RWPE2 (cell line): ENCODE measurements at places on chromosomes 6 and 20.

DNA sequence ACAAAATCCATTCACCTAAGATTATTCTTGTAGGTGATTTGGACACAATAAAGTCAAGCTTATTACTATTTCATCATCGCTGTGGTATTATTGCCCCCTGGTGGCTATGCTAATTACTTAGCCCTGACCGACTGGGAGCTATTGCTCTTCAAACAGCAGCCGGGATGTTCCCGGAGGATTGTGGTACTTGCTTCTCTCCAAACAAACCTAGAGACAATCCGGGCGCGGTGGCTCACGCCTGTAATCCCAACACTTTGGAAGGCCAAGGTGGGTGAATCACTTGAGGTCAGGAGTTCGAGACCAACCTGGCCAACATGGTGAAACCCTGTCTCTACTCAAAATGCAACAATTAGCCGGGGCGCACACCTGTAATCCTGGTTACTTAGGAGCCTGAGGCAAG lies 15.4 kb upstream of the STMND1 start:
- DNase-seq, result peak; percentile 63

DNA sequence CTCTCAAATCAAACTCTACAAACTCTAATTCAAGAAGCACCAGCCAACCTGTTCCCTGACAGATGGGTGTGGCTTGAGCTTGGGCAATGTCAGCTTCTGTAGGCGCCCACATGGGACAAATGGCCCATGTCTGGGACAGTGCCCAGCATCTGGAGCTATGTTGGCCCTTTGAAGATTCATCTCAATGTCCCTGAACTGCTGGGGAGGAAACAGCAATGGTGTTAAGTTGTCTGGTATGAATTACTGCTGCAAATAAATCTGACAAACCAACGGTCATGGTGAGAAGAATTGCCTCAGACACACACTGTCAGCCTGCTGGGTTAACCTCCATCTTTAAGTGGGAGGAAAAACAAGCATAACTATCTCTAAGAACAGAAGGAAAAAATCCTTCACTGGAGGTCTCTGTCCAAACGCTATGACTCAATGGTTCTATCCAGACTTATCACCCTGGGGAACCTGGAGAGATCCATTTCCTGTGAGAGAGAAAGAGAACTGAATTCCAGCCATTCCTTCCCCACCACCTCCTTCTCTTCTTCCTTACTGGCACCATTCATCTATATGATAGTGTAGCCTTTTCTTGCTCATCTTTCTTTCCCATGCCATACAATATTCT lies 274.9 kb downstream of the CDH26 start:
- no peak for DNase-seq

DNA sequence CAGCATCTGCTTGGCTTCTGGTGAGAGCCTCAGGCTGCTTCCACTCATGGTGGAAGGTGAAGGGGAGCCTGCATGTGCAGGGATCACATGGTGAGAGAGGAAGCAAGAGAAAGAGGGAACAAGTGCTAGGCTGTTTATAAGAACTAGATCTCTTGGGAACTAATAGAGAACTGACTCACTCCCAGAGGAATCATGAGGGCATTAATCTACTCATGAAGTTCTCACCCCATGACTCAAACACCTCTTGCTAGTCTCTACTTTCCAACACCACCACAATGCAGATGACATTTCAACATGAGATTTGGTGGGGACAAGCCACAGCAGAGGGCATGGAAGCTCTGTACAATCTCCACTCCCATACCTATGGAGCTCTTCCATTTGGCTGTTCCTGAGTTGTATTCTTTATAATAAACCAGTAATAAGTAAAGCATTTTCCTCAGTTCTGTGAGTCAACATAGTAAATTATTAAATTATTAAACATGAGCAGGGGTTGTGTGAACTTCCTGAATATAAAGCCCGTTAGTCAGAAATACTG lies 524.1 kb upstream of the NRSN1 start:
- DNase-seq, result no peak

DNA sequence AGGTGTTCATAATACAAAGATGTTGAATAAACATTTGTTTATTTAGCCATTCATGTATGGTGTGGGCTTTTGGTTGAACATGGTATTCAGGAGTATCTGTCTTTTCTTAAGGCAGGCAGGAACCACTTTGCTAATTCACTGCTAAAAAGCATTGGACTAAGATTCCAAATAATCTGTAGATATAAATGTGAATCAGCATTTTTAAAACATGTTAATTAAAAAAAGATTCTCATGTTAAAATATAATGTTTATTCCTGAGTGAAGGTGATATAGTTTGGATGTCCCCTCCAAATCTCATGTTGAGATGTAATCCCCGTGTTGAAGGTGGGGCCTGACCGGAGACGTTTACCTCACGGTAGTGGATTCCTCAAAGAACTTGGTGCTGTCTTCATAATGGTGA lies 19.3 kb downstream of the CRISP1 start:
- DNase-seq, result no peak

DNA sequence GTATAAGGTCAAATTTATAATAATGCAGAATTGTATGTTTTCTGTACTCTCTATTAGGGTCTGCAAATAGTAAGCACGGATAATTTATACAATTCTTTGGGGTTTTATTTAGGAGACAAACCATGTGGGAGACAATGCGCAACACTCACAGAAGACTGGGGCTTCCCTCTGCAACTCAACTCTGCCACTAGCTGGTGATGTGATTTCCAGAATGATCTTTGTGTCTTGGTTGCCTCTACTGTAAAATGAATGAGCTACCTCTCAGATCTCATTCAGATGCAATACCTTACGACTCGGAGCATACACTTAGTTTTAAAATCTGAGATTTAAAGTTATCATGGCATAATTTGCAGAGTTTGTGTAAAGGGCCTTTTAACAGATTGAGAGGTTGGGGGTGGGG lies 6.4 kb downstream of the MAN1A1 start:
- DNase-seq, result no peak

DNA sequence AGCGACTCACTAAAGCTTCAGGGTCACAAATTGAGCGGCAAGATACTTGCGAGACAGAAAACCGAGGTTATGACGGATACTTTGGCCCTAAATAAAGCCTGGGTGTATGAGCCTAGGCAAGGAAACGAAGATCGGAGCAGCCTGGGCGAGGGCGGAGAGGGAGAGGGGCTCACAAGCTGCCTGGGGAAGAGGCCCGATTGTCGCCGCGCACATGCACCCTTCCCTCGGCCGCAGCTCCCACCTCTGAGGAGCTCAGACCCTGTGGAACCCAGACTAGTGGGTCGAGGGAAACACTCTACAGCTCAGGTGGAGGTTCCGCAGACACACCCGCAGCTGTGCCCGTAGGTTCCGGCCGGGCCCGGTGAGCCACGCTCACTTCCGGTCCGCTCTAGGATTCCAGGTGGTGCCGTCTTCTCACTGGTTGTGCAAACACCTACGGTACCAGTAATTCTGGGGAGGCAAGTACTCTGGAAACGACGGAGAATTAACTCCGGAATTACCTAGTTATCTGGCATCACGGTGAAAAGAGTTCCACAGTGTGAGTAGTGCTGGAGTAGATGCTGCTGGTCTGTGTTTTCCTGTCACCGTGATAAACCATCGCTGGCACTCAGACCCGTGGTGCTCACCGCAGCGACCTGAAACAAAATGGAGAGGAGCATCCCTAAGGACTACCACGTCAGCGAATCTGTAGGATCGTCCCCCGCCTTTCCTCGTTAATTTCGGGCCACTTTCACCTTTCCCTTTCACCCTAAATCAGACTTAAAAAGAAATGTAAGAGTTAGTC lies 61.5 kb downstream of the GPX5 start:
- peak; percentile 81 for DNase-seq

DNA sequence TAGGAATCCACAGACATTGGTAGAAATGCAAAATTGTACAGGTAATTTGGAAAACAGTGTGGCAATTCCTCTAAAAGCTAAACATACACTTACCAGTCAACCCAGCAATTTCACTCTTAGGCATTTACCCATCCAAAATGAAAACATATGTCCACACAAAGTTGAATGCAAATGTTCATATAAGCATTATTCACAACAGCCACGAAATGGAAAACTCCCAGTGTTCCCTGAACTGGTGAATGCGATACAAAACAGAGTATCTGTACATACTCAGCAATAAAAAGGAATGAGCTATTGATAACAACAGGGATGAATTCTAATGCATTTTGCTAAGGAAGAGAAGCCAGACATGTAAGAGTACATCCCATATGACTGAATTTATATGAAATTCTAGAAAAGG lies 32.4 kb upstream of the RAB22A start:
- no peak for DNase-seq

DNA sequence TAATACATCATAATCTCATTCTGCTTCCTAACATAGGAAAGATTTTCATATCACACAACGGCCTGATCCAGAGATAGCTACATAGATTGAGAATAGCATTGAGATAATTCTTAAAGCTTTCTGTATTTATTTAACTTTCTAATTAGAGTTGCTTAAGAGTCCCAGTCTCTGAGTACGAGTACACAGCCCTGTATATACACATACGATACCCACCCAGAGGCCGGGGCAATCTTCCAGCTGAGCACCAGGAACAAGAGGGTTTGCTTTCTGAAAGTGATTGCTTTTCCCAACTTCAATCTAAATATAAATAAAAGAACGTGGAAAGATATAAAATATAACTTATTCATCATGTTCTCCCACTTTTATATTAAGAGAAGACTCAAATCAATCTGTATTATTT lies 313.8 kb downstream of the COL12A1 start:
- no peak for DNase-seq

GRCh38 chr6:137013738-137014602 lies 30.8 kb downstream of the IL20RA start:
- no peak for DNase-seq

GRCh38 chr6:167442245-167442644 lies 117.4 kb downstream of the TTLL2 start:
- DNase-seq, result no peak

DNA sequence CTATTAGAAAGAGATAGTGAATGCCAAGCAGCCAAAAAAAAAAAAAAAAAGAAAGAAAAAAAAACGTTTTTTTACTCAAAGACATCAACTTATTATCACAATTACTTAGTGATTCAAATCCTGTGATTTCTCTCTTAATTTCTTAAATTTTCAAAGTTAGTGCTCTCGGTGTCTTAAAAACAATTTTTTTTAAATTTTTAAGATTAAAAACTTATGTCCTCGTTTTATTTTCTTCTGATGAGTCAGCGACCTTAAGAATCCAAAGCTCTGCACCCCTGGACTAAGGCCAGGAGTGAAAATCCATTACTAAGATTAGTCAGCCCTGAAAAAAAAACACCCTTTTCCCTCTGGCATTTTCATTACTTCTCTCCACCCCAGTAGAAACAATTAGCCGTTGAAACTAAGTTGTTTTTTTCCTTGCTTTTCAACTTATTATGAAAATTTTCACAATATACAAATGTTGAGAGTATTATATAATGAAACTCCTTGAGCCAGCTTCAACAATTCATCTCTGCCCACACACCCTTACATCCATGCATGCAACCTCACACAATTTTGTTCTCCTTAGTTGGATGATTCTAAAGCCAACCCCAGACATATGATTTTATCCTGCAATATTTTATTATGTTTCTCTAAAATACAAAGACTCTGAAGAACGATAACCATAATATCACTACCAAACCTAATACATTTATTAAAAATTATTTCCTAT lies 85.6 kb upstream of the CARMIL1 start:
- DNase-seq, result no peak

- DNase-seq, result no peak
Measured at GRCh38 chr20:10539818-10540553, 104.9 kb downstream of the SLX4IP start.

GRCh38 chr6:110412360-110412759 lies 3.0 kb downstream of the DDO start:
- no peak for DNase-seq

DNA sequence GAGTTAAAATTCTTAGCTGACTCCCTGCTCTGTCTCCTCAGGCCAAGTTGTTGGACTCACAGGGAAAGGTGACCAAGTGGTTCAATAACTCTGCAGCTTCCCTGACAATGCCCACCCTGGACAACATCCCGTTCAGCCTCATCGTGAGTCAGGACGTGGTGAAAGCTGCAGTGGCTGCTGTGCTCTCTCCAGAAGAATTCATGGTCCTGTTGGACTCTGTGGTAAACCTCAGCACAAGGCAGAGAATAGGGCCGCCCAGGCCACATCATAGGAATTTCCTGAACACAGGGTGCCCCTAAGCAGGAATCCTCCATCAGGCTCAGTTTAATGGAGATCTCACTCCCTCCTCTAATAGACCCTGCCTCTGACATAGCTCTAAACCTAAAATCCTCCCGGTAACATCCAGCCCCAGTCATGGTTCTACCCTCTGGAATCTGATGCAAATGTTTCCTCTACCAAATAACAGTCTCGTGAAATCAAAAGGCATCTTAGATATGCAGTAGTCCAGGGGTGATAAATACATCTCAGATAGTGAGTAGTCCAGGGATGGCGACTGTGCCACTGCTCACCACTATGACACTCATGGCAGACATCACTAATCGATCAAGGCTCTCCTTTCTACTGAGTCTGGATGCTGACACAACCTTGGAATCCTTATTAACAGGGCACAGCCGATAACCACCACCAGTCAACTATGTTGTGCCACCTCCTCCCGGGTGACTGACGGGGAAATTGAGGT lies 18.3 kb downstream of the BPIFB1 start:
- DNase-seq, result no peak

- DNase-seq, result no peak
Measured at GRCh38 chr6:20085817-20086216, 126.5 kb downstream of the MBOAT1 start.

DNA sequence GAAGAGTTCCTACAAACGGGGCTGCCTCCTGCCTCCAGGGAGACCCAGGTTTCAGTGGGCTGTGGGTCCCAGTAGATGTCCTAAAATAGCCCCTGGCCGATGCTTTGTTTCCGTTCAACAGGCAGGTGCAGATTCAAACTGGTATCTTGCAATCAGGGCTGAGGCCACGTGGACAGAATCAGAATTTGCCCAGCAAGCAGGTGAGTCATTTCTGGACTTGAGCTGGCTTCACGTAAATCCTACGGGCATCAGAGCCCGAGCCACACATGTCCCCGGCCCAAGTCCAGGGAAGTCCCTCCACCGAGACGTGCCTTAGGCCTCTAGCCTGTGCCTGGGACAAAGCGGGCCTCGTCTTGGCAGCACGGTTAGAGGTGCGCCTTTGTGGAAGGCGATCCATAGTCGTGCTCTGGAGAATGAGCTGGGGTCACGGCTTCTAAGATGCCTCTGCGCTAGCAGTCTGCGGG lies 101.6 kb upstream of the FRMD1 start:
- no peak for DNase-seq

GRCh38 chr6:159532155-159532554 lies 160.9 kb downstream of the SOD2 start:
- no peak for DNase-seq
